Ovary (tissue), 10 donors: ENCODE measurements at places on chromosomes 5 and 9. TPM values are rescaled to one million over a fixed set of nuclear protein-coding genes. Genes with fewer than 3 reads are reported as not detected.

GRCh38 chr5:68729678-68730077 is 364.1 kb upstream of the SLC30A5 start:
- no peak for DNase-seq

GRCh38 chr5:41279040-41279439 is 65.7 kb upstream of the C6 start:
- no peak for DNase-seq

GRCh38 chr5:145834917-145835847 is at the start of gene PRELID2:
PRELID2 (minus strand) TSS chr5:145835342; CDS start chr5:145835251, 91 bp downstream.
- DNase-seq = peak; percentile 88

DNA sequence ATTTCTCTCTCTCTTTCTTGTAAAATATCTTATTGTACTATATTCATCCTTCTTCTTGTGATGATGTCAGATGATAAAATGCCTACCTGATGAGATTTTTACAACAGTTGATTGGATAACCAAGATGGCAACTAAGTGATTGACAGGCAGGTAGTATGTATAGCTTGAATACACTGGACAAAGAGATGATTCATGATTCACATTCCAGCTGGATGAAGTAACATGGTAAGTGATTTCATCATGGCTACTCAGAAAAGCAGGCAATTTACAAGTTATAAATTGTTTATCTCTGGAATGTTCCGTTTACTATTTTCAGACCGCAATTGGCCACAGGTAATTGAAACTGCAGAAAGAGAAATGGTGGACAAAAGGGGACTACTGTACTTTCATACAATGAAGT is 1471.7 kb upstream of the C9orf72 start:
- no peak for DNase-seq

DNA sequence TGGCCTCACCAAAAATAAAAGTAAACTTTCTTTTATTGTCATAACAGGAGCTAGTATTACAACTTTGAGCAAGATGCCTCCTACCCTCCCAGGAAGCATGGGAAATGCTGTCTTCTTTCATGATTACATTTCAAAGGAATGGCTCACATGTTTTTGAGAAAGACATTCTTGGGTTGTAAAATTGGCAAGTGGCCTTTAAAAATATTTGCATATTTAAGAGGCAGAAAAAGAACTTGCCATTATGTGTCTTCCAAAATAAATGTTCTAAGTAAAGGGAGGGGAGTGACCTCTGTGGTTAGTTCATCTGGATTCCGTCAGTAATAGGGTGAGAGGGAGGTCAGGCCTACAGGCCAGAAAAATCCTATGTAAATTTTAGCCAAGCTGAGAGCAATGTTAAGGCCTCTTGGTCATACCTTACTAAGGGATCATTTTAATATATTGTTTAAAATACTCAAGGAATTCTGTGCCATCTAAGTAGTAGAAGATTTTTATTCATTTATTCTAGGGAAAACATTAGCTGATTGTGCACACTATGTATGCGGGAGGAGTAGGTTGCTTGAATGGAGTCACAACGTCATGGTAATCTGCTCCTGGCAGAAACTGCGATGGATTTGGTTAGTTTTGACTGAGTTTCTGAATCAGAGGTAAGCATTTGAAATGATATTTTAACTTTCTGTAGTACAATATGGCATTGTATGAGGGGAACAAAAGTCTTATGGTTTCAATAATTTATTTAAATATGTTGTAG is 1485.7 kb upstream of the CDH9 start:
- no peak for DNase-seq

DNA sequence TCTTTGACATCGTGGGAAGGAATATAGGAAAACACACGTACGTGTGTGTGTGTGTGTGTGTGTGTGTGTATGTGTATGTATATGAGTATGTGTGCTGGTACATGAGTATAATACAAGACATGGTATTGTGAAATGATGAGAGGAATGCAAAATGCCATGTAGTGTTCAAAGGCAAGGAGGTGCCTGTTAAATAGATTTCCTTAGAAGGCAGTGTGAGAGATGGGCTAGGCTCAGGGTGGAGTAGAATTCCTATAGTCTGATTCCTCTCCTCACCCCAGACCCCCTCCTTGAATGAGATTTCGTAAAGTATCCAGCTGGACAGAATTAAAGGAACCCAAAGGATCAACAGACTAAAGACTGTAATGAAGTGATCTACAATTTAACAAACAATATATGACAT is 11.1 kb downstream of the GPR21 start:
- DNase-seq = no peak

GRCh38 chr9:223152-223551 is 8.5 kb downstream of the DOCK8 start:
- no peak for DNase-seq

DNA sequence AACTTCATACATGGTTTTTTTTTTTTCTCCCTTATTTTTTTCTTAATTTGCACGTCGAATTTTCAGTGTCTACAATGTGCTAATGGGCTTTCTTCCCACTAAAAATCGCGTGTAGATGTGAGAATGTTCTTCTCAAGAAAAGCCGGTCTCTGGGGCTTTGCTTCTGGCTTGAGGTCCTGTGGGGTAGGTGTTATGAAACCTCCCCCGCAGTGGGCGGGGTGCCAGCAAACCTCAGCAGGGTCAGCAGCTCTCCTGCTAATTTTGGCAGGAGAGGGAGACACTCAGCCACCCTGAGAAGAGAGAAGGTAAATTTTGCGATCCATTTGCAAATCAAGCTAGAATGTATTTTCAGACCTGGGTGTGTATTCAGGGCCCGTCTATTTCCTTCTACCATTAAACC is 59.9 kb downstream of the NPR3 start:
- no peak for DNase-seq

DNA sequence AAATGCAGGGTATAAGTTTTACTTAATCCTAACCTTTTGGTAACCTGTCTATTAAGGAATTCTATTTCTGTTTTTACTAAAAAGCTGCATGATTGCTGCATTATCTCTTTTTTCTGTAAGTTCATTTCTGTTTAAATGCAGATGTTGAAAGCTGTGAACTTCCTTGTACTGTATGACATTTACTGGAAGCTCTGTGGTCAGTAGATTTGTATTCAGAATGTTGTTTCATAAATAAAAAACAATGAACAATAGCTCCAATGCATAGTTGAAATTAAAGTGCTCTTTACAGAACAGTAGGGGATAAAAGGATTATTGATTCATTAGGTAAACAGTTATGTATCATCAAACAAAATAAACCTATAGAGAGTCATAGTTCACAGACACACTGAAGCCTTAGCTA is 46.5 kb upstream of the FKTN start:
- DNase-seq = no peak

DNA sequence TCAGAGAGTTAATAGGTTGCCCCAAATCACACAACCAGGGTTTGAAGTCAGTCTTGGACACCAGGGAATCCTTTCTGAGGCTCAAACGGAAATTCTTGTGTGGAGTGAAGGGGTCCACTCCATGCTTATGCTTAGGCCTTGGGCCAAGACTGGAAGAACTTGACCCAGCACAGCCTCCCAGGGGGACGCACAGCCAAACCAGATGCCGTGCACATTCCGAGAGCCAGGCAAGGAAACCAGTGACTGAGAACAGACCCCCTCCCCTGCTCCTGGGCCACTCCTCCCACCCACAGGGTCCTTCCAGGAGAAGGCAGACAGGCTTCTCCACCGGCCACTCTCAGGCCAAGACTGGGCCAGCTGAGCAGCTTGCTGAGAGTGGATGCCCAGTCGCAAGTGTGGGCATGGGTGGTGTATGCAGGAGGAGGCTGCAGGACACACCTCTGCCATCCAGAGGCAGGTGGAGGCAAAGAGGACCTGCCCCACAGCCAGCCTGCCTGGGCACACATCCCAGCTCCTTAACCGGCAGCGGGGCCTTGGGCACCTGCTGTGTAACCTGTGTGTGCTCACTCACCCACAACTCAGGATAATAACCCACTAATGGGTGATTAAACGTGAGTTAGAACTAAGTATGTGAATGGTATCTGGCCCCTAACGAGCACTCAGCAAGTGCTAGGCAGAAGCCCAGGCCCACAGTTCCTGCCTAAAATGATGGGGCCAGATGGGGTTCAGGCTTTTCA is 38.0 kb downstream of the NIPAL4 start:
- DNase-seq = no peak

GRCh38 chr9:23496489-23497136 is 329.4 kb downstream of the ELAVL2 start:
- no peak for DNase-seq

Gene GOLM1
- total RNA-seq = 36.4 TPM

GRCh38 chr5:10400411-10400810 is 41.3 kb upstream of the ROPN1L start:
- no peak for DNase-seq
